ENCODE measurements at places on chromosomes 6 and 20.

DNA sequence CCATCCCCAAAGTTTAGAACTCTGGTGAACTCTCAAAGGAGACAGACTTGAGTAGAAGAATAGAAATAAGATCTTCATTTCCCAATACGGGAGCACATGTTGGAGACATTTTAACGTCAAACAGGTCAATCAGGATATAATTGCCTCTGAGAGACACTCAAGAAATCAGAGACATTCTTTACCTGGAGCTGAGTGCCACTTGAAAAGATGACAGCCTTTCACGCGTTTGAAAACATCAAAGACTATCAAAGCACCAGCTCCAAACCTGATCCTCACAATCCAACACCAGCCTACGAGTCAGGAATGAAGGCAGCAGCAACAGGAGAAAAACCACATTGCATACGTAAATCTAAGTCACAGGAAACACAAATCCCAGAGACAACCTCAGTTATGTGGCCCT is 571.5 kb upstream of the CDH4 start:
- no peak for DNase-seq

GRCh38 chr6:7587631-7588100 is 2.3 kb upstream of the SNRNP48 start:
- peak; percentile 25 for DNase-seq

GRCh38 chr6:30885999-30886896 is 1.9 kb downstream of the DDR1 start:
- DNase-seq: no peak

GRCh38 chr6:161545741-161546140 is 271.9 kb upstream of the AGPAT4 start:
- DNase-seq: no peak

DNA sequence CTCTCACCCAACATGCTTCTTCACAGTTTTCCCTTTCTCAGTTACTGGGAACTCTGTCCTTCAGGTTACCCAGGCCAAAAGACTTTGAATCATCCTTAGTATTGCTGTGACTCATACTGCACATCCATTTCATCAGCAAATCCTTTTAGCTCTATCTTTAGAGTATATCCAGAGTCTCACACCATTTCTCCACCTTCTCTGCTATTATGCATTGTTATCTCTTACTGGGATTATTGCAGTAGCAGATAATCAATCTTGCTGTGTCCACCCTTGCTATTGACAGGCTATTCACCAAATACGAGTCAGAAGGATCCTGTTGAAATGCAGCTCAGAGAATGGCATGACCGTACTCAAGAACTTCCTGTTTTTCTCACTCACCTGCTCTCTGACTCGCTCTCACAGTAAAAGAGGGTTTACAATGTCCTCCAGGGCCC is 57.3 kb downstream of the BCKDHB start:
- peak; percentile 65 for DNase-seq

GRCh38 chr6:1385129-1386037 is 4.0 kb upstream of the FOXF2 start:
- no peak for DNase-seq

- DNase-seq: no peak
Observed at GRCh38 chr6:164612751-164613150, 696.7 kb downstream of the C6orf118 start.

DNA sequence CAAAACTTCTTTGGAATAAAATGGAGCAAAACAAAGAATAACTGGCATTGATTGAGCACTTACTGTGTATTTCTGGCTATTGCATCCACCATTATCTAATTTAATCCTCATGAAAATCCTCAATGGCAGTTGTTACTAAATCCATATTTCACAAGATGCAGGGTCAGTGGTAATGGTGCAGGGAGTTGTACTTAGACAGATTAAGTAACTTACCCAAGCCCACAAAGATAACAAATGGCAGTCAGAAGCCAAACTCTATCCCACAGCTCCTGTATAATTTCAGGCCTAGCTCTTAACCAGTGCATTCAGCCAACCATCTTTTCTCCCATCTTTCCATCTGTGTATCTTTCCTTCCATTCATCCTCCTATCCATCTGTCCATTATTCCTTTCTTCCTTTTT is 29.3 kb upstream of the SSTR4 start:
- no peak for DNase-seq

GRCh38 chr6:40721271-40721952 is 134.2 kb upstream of the LRFN2 start:
- DNase-seq: no peak

GRCh38 chr6:142279350-142280180 is 22.2 kb upstream of the ADGRG6 start:
- DNase-seq: no peak

GRCh38 chr20:18567739-18568091 is 483 bp downstream of the SMIM26 start:
- DNase-seq: peak; percentile 12

DNA sequence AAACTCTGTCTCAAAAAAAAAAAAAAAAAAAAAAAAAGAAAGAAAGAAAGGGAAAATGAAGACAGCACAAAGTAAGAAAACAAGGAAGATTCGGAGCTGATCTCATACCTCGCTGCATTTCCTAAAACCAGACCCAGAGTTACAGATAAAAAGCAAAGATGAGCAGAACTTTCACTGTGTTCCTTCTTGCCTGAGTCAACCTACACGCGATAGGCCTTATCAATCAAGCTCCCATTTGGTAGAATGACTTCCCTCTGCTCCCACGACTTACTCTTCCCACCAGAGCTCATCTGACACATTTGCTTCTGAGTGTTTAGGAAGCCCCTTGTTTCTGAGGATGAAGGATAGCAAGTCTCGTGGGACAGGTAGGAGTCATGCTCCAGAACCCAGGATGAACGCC is 302.9 kb downstream of the TFAP2A start:
- no peak for DNase-seq

- no peak for DNase-seq
Observed at GRCh38 chr20:6848041-6848440, 80.6 kb downstream of the BMP2 start.

- no peak for DNase-seq
Observed at GRCh38 chr6:79928478-79928998, 18.8 kb downstream of the ELOVL4 start.

GRCh38 chr6:138909511-138909910 is 78.5 kb downstream of the REPS1 start:
- no peak for DNase-seq

DNA sequence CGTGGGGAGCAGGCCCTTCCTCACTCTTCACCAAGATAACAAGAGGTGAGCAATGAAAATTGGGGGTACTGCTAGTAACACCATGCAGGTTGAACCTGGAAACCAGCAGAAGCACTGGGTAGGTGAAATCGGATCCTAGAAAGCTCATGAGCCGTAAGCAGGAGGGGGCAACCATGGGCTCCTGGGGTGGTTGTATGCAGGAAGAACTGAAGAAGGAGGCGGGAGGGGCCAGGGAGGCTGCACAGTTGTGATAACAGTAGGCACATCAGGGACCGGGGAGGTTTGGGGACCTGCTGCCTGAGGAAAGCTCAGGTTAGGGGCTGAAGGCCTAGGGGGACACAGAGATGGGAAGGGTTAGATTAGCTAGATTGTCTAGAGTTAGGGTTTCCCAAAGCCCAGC is 5.6 kb upstream of the LY6G5C start:
- DNase-seq: no peak

GRCh38 chr6:119116712-119117281 is 38.3 kb upstream of the FAM184A start:
- no peak for DNase-seq

GRCh38 chr6:43455531-43456428 is at the start of gene DLK2:
DLK2 (minus strand) TSS chr6:43455548; CDS start chr6:43454825, 723 bp downstream.
- DNase-seq: no peak

- no peak for DNase-seq
Observed at GRCh38 chr20:15916623-15917022, 656.6 kb downstream of the KIF16B start.

- DNase-seq: peak; percentile 80
Observed at GRCh38 chr6:36625158-36625919, 31.2 kb downstream of the SRSF3 start.

GRCh38 chr6:21915707-21916260 is 322.2 kb downstream of the SOX4 start:
- peak; percentile 21 for DNase-seq

DNA sequence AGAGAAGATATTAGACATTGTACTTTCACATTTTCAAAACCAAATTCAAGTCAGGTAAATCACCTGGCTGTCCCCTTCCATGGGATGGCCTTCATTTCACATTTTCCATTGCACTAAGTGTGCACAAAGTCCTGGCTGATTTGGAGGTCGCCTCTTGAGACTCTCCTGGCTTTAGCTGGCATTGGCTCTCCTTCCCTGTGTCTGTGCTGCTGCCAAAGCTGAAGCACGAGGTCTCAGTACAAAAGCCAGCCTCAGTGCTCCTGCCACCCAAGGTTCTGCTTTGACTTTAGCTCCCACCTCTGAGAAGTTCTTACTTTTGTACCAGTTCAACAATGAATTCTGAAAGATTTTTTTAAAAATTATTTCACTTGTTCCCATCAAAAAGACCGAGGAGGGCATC is 289.2 kb upstream of the CNR1 start:
- no peak for DNase-seq

DNA sequence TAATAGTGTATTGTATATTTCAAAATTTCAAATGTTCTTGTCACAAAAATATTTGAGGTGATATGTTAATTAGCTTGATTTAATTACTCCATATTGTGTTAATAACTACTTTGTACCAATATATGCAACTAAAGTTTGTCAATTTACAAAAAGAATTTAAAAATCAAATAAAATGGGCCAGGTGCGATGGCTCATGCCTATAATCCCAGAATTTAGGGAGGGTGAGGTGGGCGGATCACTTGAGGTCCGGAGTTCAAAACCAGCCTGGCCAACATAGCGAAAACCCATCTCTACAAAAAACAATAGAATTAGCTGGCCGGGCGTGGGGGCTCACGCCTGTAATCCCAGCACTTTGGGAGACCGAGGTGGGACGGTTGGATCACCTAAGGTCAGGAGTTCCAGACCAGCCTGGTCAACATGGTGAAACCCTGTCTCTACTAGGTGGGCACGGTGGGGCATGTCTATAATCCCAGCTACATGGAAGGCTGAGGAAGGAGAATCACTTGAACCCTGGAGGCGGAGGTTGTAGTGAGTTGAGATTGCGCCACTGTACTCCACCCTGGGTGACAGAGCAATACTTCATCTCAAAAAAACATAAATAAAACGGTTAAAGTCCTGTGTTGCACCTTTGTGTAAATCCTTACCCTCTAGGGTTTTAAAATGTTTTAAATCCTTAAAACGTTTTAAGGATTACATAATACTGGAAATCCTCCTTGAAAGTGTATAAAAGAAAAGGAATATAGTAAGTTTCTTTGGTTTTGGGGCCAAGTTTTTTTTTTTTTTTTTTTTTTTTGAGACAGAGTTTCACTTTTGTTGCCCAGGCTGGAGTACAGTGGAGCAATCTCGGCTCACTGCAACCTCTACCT is 4.0 kb downstream of the HSPA1B start:
- DNase-seq: no peak

DNA sequence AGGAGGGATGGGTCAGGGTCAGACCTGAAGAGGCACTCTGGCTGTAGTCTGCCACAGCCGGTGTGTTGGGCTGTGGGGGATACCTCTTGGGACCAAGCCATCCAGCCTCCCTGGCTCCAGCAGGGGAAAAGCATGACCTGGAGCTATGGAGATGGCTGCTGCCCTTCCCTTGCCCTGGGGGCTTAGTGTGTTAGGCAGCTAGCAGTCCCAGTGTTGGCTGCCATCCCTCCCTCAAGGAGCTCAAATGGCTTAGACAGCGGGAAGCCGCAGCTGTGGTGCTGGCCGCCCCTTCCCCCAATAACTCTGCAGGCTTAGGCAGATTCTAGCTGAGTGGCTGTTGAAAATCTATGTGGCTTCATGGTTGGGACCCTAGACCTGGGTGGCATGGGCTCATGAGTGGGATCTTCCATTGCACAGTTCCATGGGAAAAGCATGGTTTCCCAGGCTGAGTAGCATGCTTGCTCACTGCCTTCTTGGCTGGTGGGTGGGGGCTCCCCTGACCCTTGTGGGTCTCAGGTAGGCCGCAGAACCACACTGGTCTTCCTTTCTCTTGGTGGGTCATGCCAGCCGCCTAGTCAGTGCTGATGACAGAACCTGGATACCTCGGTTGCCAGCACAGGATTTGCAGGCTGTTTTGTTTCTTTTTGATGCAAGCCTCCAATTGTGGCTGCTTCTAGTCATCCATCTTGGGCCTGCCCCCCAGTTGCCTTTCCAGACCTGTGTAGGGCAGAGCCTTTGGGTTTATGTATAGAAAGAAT is 69.0 kb upstream of the AHI1 start:
- no peak for DNase-seq

DNA sequence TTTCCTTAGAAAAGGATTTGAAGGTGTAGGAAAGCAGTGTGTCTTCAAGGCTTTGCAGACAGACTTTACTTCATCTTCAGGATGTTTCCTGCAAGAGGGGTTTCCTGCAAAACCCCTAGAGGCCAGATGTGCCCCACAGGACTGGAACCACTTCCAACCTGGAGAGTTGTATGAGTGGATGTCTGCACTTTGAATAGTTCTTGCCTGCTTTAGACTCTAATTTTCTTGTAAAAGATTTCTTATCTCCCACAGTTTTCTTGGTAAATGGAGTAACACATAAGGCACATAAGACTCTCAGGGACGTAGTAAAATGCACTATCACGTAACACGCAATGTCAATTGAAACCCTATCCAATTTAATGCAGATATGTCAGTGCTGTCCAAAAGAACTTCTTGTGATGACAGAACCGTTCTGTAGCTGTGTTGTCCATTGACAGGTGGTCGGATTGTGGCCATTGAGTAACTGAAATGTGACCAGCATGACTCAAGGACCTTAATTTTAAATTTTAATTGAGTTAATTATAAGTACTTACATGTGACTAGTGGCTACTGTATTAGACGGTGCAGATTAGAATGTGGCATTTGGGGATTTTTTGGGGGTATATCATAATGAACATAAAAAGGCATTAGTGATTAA is 118.7 kb downstream of the JARID2 start:
- DNase-seq: no peak

DNA sequence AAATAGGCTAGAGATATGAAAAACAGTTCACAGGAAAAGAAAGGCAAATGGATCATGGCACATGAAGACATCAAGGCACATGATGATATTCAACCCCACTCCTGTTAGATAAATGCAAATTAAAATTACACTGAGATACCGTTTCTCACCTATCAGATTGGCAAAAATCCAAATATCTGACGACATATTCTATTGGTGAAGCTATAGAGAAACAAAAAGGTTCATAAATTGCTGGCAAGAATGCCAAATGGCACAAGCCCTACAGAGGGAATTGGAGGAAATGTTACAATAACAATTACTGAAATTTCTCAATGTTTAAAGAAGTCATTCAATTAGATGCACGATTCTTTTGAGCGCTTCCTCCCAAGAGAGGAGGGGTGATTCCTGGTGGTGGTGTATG is 45.3 kb upstream of the DSN1 start:
- DNase-seq: no peak
